HCT116 (cell line): ENCODE measurements at places on chromosomes 1 and 21. TPM values are rescaled to one million over a fixed set of nuclear protein-coding genes. Genes with fewer than 3 reads are reported as not detected.

Gene TSEN15
- 31.1 TPM for total RNA-seq

Gene TTLL7
- 21.2 TPM for total RNA-seq

Gene HES2
- total RNA-seq = 8.4 TPM

DNA sequence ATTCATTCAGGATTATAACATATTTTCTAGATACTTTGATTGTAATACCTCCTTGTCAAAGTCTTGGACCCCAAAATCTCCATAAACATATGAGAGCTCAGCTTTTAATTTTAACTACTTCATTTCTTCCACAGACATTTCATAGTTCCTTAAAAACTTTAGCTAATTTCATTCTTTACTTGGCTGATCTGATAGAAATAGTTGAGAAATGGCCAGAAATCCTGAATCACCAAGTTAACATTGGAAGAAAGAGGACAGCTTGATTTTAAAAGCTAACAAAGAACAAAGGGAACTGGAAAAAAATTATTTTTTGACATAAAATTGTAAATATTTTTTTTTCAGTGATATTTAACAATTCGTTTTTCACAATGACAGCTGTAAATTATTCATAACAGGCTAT is 216.5 kb downstream of the NTNG1 start:
- H3K27ac ChIP-seq = no peak overlapping the region
- H3K27me3 ChIP-seq = no peaks in the 10 kb centered on the region
- no peak overlapping the region for H3K4me3 ChIP-seq
- no peak for DNase-seq
- no peaks in the 10 kb centered on the region for H3K4me1 ChIP-seq

- H3K4me3 ChIP-seq = no peak overlapping the region
- no peaks in the 10 kb centered on the region for H3K4me1 ChIP-seq
- no peak for DNase-seq
- H3K36me3 ChIP-seq = no peaks in the 10 kb centered on the region
- no peak overlapping the region for H3K27ac ChIP-seq
Observed at GRCh38 chr1:1183221-1183747, 9.6 kb downstream of the TTLL10 start.
